Thyroid gland (tissue), 4 donors: ENCODE measurements at places on chromosomes 2 and 18.

DNA sequence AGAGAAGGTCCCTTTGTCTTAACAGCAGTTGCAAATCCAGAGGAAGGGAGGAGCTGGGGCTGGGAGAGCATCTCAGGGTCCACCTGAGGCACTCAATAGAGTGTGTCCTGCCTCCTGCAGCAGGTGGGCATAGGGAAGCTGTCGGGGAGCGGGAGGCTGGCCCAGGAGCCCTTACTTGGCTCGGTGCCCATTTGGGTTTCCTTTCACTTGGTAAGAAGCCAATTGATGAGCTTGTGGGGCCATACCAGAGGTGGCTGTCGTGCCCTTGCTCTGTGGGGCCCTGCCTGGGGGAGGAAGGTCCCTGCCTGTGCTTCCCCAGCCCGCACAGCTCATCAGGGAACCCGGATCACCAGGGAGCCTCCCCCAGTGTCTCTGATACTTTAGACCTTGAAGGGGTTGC, 229.7 kb downstream of the DYSF start:
- H3K36me3 ChIP-seq = no peaks in the 10 kb centered on the region
- H3K4me1 ChIP-seq = peaks cover 40% of the 10 kb centered on the region
- no peak overlapping the region for H3K4me3 ChIP-seq
- DNase-seq = no peak

GRCh38 chr2:179165356-179166000, 99.2 kb downstream of the SESTD1 start:
- no peak overlapping the region for H3K27ac ChIP-seq
- H3K36me3 ChIP-seq = no peaks in the 10 kb centered on the region
- H3K4me3 ChIP-seq = no peak overlapping the region
- no peaks in the 10 kb centered on the region for H3K4me1 ChIP-seq
- H3K27me3 ChIP-seq = no peaks in the 10 kb centered on the region

DNA sequence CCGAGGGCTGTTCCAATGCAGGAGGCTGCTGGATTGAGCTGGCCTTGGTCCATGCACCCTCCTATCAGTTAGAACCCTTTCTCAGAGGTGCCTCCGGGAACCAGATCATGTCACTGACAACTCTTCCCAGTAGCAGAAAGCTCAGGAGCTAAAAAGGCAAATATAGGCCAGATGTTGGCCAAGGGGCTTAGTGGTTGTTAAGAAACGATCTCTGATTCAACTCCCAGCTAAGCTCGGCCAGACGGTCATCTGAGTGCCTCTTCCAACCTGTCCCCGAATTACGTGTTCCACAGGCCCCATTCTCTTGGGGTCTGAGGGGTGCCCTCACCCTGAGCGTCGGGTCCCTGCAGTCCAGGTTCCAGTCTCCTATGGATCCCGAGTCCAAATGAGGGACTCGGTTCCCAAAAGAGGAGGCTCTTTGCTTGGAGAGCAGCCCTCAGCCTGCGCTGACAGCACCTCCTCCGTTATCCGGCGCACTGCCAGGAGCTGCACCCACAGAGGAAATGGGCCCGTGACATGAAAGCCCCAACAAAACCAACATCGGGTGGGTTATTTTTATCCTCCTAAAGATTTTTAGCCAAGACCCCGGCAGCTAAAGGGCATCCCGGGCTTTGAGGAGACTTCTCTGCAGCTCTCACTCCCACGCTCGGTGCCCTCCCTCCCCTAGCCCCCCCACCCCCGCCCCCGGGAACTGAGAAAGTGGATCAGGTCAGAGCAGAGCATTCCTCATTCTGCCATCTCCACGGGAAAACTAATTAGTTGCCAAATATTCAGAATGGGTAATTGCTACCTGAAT, 106.6 kb upstream of the ID2 start:
- H3K36me3 ChIP-seq = no peaks in the 10 kb centered on the region
- H3K4me1 ChIP-seq = peaks cover 14% of the 10 kb centered on the region
- H3K4me3 ChIP-seq = no peak overlapping the region
- H3K27me3 ChIP-seq = no peaks in the 10 kb centered on the region

DNA sequence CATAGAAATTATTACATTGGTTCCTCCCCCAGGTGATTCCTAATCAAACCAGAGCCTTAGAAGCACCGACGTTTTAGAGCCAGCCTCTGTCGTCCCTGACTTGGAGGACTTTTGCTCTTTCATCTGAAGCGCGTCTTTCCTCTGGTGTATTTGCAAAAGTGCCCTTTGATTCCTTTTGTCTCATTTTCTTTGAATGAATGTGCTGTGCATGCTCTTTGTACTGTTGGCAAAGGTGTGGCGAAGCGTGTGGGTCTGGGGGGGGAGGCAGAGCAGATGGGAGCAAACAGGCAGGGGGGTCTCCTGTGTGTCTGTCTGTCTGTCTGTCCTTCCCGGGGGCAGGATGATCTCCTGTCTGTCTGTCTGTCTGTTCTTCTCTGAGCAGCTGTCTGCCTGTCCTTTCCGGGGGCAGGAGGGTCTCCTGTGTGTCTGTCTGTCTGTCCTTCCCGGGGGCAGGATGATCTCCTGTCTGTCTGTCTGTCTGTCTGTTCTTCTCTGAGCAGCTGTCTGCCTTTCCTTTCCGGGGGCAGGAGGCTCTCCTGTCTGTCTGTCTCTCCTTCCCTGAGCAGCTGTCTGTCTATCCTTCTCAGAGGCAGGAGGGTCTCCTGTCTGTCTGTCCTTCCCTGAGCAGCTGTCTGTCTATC, 205.5 kb upstream of the MYT1L start:
- H3K36me3 ChIP-seq = no peaks in the 10 kb centered on the region
- H3K27me3 ChIP-seq = no peaks in the 10 kb centered on the region
- H3K4me1 ChIP-seq = no peaks in the 10 kb centered on the region
- H3K27ac ChIP-seq = no peak overlapping the region
- no peak overlapping the region for H3K4me3 ChIP-seq

GRCh38 chr2:24457696-24458386, 33.2 kb upstream of the NCOA1 start:
- DNase-seq = no peak
- no peaks in the 10 kb centered on the region for H3K27me3 ChIP-seq
- no peaks in the 10 kb centered on the region for H3K4me1 ChIP-seq
- no peak overlapping the region for H3K27ac ChIP-seq
- H3K4me3 ChIP-seq = no peak overlapping the region

DNA sequence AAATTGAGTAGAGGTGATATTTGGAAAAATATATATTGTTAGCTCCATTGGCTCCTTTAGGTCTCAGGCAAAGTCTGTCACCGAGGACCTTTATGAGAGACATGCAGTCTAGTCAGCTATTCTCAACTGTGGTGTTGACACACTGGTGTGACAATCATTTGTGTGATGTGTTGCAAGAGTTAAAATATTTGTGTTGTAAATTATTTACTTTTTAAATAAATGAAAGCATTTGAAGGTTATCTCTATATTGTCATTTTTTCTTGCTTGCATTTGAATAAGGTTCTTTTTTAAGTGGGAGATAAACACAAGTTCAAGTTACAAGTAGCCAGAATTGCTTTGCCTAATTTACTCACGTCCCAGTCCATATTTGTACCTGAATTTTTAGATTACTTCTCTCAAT, 4.3 kb downstream of the REL start:
- H3K27ac ChIP-seq = no peak overlapping the region
- H3K4me1 ChIP-seq = peaks cover 26% of the 10 kb centered on the region
- no peak overlapping the region for H3K4me3 ChIP-seq
- H3K36me3 ChIP-seq = no peaks in the 10 kb centered on the region
- H3K27me3 ChIP-seq = no peaks in the 10 kb centered on the region

DNA sequence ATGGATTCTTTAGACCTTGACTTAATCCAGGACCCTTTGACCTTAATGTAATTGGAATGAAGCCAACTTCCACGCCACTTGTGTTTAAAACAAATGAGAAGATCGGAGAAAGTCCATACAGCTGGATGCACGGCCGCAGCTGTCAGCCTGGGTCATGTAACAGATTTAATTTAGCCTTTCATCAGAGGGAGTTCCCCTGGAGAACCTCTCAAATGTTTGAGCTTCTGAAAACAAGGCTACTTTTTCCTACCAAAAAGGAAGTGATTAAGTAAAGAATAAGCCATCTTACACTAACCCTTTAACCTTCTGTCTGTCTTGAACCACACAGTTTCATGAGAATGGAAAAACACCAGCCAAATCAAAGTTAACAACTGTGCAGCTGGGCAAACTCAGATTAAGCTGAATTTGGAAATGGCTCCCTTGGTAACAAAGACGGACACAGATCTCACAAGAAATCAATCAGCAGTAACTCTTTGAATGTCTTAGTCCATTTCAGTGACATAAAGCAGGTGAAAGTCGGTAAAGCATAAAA, 103.6 kb downstream of the DOCK10 start:
- no peak overlapping the region for H3K27ac ChIP-seq
- no peaks in the 10 kb centered on the region for H3K36me3 ChIP-seq
- H3K4me1 ChIP-seq = peaks cover 11% of the 10 kb centered on the region
- DNase-seq = no peak
- H3K4me3 ChIP-seq = no peak overlapping the region

DNA sequence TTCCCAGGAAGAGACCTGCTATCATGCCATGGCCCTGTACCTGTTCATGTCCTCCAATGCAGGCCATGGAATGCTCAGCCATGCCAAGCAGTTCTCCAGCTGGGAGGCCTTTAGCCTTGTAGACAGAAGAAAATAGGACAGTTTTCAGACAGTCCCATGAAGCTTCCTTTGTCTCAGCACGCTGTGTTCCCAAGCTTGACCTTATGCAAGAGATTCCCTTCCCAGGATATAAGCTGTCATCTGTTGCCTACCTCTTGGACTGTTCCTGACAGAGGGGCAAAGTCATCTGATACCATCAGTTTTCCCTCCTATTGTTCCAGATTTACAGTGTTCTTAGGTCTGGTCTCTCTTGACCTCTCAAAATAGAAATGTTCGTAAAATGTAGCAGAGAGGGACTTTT, 96.6 kb upstream of the EML6 start:
- peak overlapping the region; percentile 54 for H3K27ac ChIP-seq
- peaks cover 96% of the 10 kb centered on the region for H3K36me3 ChIP-seq
- no peak for DNase-seq
- no peaks in the 10 kb centered on the region for H3K27me3 ChIP-seq
- no peak overlapping the region for H3K4me3 ChIP-seq

DNA sequence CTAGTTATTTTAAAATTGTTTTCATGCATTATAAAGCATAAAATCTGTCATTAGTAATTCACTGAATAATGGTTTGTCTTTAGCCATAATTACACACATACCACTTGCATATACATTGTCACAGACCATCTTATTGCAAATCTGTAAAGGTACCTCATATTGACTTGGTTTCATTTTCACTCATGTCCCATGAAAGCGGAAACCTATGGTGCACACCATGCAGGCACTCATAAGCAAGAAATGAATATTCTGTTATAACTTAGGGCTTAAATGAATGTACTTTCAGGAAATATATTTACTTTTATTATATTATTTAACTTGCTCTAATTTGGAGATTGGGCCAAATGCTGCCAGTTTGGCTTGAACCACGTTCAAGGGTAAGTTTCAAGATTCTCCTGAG, 29.2 kb upstream of the STK17B start:
- no peaks in the 10 kb centered on the region for H3K36me3 ChIP-seq
- no peak for DNase-seq
- H3K4me3 ChIP-seq = no peak overlapping the region

- DNase-seq = no peak
- H3K4me3 ChIP-seq = no peak overlapping the region
- no peak overlapping the region for H3K27ac ChIP-seq
- H3K27me3 ChIP-seq = no peaks in the 10 kb centered on the region
These were observed 46.8 kb upstream of the MGAT4A start for GRCh38 chr2:98777710-98778109.

- H3K27ac ChIP-seq = no peak overlapping the region
- no peak for DNase-seq
- H3K27me3 ChIP-seq = no peaks in the 10 kb centered on the region
- no peaks in the 10 kb centered on the region for H3K36me3 ChIP-seq
- no peaks in the 10 kb centered on the region for H3K4me1 ChIP-seq
These were observed 615.6 kb downstream of the ERBB4 start for GRCh38 chr2:211923019-211923418.

GRCh38 chr2:128069769-128070168, 21.2 kb upstream of the UGGT1 start:
- no peaks in the 10 kb centered on the region for H3K4me1 ChIP-seq
- no peak overlapping the region for H3K4me3 ChIP-seq
- H3K27me3 ChIP-seq = no peaks in the 10 kb centered on the region
- no peaks in the 10 kb centered on the region for H3K36me3 ChIP-seq
- no peak overlapping the region for H3K27ac ChIP-seq

DNA sequence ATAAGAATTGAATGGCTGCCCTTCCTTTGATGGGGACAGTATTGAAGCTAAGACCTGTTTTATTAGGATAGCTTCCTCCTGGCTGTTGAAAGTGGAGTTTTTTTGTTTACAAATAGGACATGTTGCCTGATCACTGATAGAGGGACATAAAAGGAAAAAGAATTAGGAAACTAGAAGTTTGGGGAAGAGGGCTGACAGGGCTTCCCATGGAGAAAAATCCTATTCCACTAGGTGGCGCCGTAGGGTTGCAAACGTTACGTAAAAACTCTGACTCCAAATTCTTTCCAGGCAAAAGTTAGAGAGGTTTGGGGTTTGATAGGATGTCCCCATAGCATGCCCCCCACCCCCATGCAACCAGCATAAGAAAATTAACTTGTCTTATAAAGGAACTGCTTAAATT, 11.1 kb upstream of the RBFA start:
- no peaks in the 10 kb centered on the region for H3K27me3 ChIP-seq
- H3K36me3 ChIP-seq = no peaks in the 10 kb centered on the region
- no peak overlapping the region for H3K27ac ChIP-seq
- H3K4me3 ChIP-seq = no peak overlapping the region
- no peak for DNase-seq

DNA sequence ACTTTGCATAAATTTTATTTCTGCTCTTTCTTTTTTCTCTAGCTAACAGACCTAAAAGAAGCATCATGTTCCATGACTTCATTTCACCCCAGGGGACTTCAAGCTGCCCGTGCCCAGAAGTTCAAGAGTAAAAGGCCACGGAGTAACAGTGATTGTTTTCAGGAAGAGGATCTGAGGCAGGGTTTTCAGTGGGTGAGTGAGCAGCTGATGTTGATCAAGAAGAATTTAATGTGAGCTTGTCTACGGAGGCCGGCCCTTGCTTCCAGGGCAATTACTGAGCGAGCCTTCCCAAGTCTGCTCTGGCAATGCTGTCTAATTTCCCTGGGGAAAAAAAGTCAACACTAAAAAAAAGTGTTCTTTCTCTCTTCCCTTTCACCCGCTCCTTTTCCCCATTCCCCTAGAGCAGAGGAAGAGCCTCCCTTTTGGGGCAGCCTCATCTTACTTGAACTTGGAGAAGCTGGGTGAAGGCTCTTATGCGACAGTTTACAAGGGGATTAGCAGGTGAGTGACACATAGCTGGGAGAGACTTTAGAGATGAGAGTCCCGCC, 1.2 kb downstream of the CDK15 start:
- H3K36me3 ChIP-seq = no peaks in the 10 kb centered on the region
- no peak overlapping the region for H3K4me3 ChIP-seq
- peak; percentile 2 for DNase-seq
- H3K27ac ChIP-seq = no peak overlapping the region
